Activated CD8-positive, alpha-beta T cell treated with anti-CD3 and anti-CD28 coated beads, Interleukin-2, amount 10 ng/mL, durations not matched to agents 7 days and 5 days (primary cell): ENCODE measurements at places on chromosomes 4 and X. TPM values are rescaled to one million over a fixed set of nuclear protein-coding genes. Genes with fewer than 3 reads are reported as not detected.
A peak's percentile ranks its signal among the peaks of the same experiment; 100 is the strongest.

GRCh38 chr4:109872065-109872464 lies 24.2 kb downstream of the LRIT3 start:
- no peak for DNase-seq
- no peaks in the 10 kb centered on the region for H3K27me3 ChIP-seq
- no peak overlapping the region for H3K27ac ChIP-seq
- H3K4me1 ChIP-seq = no peaks in the 10 kb centered on the region

GRCh38 chr4:168097161-168097560 lies 4.8 kb downstream of the ANXA10 start:
- H3K27me3 ChIP-seq = peaks cover 2% of the 10 kb centered on the region
- no peak overlapping the region for H3K27ac ChIP-seq
- no peaks in the 10 kb centered on the region for H3K36me3 ChIP-seq
- DNase-seq = no peak
- H3K4me3 ChIP-seq = no peak overlapping the region
- H3K4me1 ChIP-seq = no peaks in the 10 kb centered on the region

DNA sequence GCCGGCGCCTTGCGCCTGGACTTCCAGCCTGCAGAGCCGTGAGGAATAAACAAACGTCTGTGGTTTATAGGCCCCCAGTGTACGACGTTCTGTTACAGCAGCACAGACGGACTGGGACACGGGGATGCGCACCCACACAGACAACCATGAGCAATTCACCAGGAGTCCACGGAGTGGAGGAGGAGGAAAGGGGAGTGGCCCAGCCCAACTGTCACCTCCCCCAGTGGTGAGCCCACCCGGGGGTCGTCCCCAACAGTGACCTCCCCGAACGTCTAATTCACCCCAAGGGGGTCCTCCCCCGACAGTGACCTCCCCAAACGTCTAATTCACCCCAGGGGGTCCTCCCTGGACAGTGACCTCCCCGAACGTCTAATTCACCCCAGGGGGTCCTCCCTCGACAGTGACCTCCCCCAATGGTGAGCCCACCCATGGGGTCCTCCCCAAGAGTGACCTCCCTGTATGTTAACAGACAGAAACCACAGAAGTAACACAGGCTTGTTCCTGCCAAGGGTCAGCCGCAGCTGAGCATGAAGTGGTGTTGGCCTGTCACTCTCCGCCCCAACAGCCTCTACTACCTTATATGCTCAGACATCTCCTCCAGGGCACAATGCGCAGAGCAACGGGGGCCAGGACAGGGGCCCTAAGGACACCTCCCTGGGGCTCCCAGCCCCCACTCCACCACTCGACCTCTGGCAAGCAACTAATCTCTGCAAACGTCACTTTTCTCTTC lies 6.2 kb downstream of the GAK start:
- peaks cover 68% of the 10 kb centered on the region for H3K4me1 ChIP-seq
- H3K27ac ChIP-seq = peak overlapping the region; percentile 35
- no peak overlapping the region for H3K4me3 ChIP-seq
- no peak for DNase-seq
- H3K27me3 ChIP-seq = no peaks in the 10 kb centered on the region
- peaks cover 33% of the 10 kb centered on the region for H3K36me3 ChIP-seq

DNA sequence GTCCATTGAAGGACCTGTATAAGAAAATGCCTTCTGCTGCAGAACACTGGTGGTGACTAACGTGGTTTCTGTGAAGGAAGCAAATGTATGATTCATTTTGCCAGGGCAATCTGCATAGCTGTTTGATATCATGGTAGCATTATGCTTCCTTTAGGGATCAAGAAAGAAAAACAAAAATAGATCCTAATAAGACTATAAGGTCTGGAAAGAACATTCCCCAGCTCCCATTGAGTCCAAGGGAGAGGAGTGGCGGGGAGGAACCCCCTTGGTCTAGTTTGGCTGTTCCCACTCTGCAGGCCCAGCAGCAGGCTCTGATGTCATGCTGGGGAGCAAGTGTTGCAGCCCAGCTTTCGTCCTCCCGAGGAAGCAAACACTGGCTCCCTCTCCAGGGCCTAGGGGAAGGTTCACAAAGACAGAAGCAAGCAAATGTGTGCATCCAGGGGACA lies 154.5 kb upstream of the GALNT7 start:
- H3K36me3 ChIP-seq = no peaks in the 10 kb centered on the region
- no peak for DNase-seq
- H3K4me3 ChIP-seq = no peak overlapping the region
- H3K4me1 ChIP-seq = peaks cover 4% of the 10 kb centered on the region
- peaks cover 15% of the 10 kb centered on the region for H3K27me3 ChIP-seq
- H3K27ac ChIP-seq = no peak overlapping the region

DNA sequence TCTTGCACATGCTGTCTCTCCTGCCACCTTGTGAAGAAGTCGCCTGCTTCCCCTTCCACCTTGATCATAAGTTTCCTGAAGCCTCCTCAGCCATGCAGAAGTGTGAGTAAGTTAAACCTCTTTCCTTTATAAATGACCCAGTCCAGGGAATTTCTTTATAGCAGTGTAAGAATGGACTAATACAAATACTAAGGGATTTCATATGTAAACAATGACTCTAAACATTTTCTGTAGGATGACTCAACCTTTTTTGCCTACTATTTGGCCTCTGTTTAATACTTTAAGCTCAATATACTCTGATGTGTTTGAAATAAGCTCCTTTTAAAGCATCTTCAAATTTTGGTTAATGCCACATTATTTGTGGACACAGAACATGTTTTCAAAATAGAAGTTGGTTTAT lies 813.5 kb upstream of the SLIT2 start:
- H3K4me1 ChIP-seq = no peaks in the 10 kb centered on the region
- H3K27ac ChIP-seq = no peak overlapping the region
- no peak overlapping the region for H3K4me3 ChIP-seq
- no peak for DNase-seq
- H3K36me3 ChIP-seq = no peaks in the 10 kb centered on the region

DNA sequence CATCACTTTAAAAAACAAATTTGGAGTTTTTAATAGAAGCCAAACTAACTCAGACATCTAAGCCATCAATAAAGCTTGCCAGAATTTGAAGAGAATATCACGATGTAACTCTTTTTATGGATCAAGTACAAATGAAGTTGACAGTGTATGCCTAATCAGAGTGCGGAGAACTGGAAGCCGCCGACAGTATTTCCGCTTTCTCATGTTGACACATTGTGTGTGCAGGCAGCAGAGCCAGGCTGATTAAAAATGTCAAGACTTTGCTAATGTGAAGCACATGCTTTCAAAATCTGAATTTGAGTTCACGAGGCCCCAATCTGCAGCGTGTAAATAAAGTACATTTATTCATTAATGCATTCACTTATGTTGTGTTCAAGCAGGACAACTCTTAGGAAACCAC lies 161.2 kb downstream of the TENM3 start:
- no peak for DNase-seq
- no peaks in the 10 kb centered on the region for H3K36me3 ChIP-seq
- H3K4me1 ChIP-seq = no peaks in the 10 kb centered on the region
- no peak overlapping the region for H3K27ac ChIP-seq
- H3K4me3 ChIP-seq = no peak overlapping the region

DNA sequence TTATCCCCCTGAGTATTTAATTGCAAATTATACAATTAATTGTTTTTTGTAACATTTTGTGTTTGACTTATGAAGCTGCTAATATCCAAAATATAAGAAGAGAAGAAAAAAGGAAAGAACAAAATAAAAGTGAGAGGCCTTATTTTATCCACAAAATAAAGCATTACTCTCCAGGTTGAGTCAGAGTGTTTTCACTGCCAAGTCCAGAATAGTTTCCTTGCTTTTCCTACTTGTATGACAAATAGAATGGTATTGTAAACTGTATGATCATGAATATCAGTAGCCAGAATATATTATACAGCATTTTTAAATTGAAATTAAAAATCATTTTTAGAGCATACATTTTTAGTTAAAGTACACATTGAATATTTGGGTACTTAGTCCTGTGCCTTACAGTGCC lies 237.8 kb downstream of the NDST4 start:
- H3K36me3 ChIP-seq = no peaks in the 10 kb centered on the region

PLP1 gene
- total RNA-seq = not detected

TNIP3 gene
- total RNA-seq = 0.29 TPM

EMCN gene
- not detected for total RNA-seq

EVC gene
- 1.9 TPM for total RNA-seq
